ENCODE measurements at places on chromosomes 3 and 15.
A peak's percentile ranks its signal among the peaks of the same experiment; 100 is the strongest.

- DNase-seq = no peak
These were observed 18.7 kb downstream of the MGLL start for GRCh38 chr3:127803619-127804018.

DNA sequence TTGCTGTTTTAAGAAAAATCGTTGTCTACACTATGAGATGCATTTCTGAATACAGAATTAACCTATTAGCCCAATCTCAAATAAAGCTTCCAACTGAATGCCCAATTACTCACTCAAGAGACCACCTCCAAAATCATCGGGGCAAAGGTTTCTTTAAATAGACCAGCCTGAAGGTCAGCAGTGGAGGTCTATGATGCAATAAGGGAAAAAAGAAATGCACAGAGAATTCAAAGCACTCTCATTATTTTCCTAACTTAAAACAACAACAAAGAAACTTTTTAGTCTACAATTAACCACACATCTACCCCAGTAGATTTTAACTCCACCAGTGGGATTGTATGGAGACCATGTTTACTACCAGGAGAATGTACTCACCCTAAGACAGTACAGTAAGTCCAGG lies 657.7 kb upstream of the CCDC54 start:
- no peak for DNase-seq

DNA sequence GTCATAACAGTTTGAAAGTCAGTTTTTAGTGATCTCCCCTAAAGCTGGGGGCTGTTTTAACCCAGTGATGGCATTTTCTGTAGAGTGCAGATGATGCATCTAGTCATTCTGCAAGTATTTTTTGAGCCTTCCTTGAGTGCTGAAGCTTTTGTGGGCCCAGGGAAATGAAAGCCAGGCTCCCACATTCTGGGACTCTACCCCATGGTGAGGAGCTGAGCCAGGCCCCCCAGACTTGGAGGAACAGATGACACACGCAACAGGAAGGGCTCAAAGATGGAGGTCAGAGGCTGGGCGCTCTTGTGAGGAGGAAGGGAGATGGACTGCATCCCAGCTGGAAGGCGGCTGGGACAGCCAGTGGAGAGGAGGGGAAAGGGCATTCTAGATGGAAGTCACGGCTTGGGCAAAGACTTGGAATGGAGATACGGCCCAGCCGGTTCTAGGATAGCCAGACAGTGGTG lies 40.8 kb downstream of the MRAS start:
- no peak for DNase-seq

DNA sequence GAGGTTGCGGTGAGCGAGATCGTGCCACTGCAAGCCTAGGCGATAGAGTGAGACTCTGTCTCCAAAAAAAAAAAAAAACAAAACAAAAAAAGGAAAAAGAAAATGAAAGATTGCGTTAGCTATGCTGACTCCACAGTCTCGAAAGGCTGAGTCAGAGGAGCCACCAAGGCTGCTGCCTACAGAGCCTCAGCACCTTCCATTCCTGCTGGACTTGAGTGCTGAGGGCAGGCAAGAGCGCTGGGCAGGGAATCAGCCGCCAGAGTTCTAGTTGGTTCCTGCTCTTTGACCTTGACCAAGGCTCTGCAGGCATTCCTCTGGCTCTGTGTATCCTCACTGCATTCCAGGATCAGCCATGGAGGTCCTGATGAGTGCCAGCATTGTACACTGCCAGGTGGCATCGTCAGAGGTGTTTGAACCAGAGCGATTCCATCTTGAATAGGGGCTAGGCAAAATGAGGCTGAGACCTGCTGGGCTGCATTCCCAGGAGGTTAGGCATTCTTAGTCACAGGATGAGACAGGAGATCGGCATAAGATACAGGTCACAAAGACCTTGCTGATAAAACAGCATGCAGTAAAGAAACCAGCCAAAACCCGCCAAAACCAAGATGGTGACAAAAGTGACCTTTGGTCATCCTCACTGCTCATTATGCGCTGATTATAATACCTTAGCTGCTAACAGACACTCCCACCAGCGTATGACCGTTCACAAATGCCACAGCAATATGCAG lies 5.9 kb downstream of the MESP2 start:
- peak; percentile 10 for DNase-seq

DNA sequence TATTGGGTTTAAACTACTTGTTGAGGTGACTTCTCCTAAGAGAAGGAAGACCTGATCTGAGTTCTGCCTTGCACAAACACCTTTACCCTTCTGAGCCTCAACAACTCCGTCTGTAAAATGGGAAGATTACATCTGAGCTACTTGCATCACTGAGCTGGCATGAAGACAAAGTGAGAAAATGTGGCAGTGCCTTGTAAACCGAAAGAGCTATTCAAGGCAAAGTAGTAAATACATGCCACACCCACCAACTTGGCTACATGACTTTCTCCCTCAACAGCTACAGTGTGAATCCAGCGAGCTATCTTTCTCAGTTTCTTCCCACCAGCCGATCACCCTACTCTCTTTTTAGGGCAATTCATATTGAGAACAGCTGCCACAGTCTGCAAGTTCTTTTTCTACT lies 148.3 kb downstream of the FOXB1 start:
- DNase-seq = no peak

- peak; percentile 78 for DNase-seq
These were observed 6.3 kb downstream of the GORASP1 start for GRCh38 chr3:39101022-39101689.

GRCh38 chr3:48636149-48636655 lies 941 bp upstream of the SLC26A6 start:
- no peak for DNase-seq

DNA sequence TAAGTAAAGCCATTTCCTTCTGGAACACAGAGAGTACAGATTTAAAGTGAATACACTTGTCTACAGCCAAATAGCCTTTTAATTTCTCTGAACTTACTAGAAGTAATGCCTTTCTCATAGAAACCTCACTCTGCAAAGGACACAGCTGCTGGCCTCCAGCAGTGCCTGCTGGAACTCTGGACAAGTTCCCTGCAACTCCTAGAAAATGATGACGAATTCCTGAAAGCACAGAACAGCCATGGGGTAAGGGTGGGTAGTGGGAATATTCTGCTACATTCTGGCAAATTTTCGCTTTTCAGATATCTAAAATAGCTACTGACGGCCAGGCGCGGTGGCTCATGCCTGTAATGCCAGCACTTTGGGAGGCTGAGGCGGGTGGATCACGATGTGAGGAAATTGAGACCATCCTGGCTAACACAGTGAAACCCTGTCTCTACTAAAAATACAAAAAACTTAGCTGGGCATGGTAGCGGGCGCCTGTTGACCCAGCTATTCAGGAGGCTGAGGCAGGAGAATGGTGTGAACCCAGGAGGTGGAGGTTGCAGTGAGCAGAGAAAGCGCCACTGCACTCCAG lies 34.4 kb downstream of the RYK start:
- no peak for DNase-seq

DNA sequence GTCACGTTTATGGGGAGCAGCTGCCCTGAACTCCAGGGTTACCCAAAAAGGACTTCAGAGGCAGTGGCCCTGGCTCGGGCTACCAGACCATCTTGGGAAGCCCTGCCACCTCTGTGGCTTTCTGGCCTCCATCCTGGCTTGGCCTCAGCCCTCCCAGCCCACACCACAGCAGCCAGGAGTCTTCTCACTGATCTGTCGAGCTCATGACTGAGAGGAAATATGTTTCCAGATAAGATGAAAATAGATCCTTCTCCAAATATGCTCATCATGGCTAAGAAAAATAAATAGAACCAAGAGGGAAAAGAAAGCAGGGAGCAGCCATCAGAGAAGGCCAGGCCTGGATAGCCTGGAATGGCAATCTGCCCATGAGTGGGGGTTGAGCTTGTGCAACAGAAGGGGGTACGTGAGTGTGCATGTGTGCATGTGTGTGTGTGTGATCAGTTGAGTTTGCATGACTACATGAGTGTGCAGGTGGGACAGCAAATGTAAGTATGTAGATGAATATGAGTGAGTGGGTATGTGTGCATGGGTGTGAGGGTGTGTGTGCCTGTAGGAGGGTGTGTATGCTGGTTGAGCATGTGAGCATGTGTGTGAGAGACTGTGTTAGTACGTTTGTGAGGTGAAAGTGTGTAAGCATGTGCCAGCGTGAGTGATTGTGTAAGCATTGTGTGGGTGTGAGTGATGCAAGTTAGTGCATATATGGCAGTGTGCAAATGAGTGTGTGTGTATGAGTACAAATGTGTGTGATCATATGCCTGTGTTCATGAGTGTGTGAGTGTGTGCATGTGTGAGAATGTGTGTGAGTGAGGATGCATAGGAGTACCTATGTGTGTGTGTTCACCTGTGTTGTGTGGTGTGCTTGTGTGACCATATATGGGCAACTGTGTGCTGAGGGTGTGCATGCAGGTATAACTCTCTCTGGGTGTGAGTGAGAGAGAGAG lies 9.9 kb upstream of the RFT1 start:
- DNase-seq = no peak

- no peak for DNase-seq
These were observed 37.0 kb downstream of the ETFA start for GRCh38 chr15:76274226-76274625.

GRCh38 chr3:100384733-100385525 lies 16.0 kb downstream of the TOMM70 start:
- no peak for DNase-seq

GRCh38 chr3:129015388-129016105 lies 14.4 kb downstream of the EFCC1 start:
- no peak for DNase-seq

DNA sequence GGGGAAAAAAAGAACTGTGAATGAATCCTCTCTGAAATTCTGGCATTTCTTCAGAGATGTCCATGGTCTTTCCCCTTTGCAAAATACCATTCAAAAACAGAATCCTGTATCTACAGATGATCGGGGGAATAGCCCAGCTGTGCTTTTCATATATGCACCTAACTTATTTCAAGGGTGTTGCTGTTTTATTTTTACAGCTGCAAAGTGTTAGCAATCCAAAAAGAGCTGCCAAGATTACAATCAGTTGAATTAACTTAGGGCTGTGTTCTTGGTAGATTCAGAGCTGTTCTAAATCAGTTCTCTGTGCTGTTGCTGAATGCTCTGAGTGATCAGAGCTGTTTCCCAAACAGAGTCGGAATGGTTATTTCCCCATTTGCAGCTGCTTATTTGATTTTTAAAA lies 175.7 kb upstream of the SEMA6D start:
- DNase-seq = no peak

- DNase-seq = no peak
These were observed 189.6 kb upstream of the GRM7 start for GRCh38 chr3:6671363-6671762.

GRCh38 chr15:91473894-91474545 lies 374.0 kb downstream of the SV2B start:
- DNase-seq = no peak

- no peak for DNase-seq
These were observed 45.8 kb downstream of the KLF15 start for GRCh38 chr3:126311338-126311978.

DNA sequence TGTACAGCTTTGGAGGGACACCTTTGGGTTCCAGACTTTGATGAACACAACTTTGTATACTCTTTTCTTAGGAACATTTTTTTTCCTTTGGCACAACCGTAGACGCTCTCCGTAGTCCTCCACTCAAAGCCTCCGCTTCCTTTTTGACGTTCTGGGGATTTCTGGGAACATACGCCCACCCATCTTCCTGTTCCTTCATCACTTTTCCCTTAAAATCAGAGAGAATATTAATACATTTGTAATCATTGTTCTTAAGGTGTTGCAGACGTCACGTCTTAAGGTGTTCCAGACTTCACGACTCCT lies 405 bp upstream of the SPG21 start:
- no peak for DNase-seq

GRCh38 chr3:64247991-64248646 lies 22.9 kb upstream of the PRICKLE2 start:
- no peak for DNase-seq

DNA sequence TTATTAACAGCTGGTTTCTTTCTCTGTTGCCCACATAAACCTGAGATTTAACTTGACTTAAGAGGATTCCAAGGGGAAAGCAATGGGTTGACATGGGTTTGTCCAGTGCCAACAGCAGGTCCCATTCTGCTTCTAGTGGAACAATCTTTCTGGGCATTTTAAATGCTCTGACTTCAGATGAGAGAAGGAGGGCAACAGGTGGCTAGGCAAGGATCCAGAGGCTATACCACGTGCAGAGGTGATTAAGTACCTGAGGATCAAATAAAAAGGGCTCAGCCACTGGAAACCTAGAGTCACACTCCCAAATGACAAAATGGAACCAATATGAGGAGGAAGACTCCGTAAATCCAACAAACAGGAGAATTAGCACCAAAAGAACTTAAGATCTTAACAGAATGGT lies 28.5 kb downstream of the CMTM6 start:
- DNase-seq = no peak

GRCh38 chr15:99732751-99733267 lies 428 bp downstream of the LYSMD4 start:
- peak; percentile 39 for DNase-seq

- DNase-seq = no peak
These were observed 282.9 kb downstream of the NTRK3 start for GRCh38 chr15:87973501-87974215.

GRCh38 chr3:105526360-105527111 lies 159.8 kb downstream of the ALCAM start:
- DNase-seq = no peak

- no peak for DNase-seq
These were observed 52.5 kb upstream of the CHRM5 start for GRCh38 chr15:33915571-33916407.

DNA sequence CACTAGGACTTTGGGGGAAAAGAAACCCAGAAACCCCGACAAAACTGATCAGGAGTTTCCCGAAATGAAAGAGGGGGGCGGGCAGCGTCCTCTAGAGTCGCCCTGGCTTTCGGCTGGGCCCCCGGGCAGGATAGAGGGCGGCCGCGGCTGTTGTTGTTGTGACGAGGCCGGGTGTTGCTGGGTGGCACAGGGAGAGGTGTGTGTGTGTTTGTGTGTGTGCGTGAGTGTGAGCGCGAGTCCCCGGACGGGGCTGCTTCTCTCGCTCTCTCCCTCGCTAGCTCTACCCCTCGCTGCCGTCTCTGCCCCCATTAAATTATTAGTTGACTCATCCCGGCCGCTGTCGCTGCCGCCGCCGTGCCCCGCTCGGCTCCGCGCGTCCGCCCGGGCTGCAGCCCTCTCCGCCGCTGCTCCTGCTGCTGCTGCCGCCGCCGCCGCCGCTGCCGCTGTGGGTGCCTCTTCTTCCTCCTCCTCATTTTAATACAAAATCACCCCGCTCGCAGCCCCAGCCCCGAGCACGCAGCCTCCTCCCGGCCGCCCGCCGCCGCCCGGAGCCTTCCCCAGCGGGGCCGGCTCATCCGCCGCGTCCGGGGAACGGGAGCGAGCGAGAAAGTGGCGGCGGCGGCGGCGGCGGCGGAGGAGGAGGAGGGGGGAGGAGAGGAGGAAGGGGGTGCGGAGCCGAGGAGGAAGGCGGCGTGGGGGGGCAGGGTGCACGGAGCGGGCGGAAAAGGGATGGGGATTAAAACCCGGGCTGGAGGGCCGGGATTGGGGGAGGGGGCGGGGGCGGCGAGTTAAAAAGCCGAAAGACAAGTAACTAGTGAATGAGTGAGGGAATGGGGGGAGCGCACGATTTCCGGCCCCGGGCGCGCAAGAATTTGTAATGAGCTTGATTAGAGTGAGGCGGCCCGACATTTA lies at the start of gene SATB1:
TSS of gene SATB1 (minus strand) at position 611 of the 912 bp plus-strand sequence. CDS start 4,372 bp downstream, outside the sequence.
- peak; percentile 82 for DNase-seq

DNA sequence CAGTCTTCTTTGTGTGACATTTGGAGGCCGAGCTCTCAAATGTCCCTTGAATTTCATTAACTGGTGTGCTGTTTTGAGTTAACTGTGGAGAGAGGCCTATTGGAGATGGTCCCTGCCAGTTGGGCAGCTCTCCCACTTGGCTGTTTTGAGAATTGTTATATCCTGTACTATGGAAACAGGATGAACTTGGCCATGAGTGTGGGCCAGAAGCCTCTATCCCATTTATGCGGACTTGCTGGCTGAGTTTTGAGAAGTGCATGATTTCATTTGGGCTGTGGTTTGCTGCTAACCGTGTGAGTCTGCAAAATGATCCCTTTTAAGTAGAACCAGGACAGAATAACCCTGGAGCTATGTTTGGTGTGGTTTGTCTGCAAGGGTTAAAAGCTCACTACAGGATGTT lies 366.0 kb downstream of the PTPRG start:
- no peak for DNase-seq

Data from D341Med (cell line).